ENCODE measurements at places on chromosomes 2 and 18.

DNA sequence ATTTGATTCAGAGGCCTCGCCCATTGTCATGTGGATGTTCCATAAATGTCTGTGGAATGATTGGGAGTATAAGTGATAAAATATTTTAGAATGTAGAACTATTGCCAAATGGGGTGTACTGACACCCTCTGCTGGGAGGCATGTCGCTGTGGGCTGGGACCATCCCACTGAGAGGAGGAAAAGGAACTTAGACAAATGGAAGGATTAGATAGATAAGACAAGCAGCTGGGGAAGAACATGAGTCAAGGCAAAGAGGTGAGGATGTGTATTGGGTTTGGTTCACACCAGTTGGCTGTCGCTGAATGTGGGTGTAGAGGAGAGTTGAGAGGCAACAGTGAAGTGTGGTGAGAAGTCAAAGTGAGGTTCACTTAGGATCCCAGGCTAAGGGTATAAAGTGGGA lies 4.0 kb downstream of the C2orf74 start:
- no peak for DNase-seq

DNA sequence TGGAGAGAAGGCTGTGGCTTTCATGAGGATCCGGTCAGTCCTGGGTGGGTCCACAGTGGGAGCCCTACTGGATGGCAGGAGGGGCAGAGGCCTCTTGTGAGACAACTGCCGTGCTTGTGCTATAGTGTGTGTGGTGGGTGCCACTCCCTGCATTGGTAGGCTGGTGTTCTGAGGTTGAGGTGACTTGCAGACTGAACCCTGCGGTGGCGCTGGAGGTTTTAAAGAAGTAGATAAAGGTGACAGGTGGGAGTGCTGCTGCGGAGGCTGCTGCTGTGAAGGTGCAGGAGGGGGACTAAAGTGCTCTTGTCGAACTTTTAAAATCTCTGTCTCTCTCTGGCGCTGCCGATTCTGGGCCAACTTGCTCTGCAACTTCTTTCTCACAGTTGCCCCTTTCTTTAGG lies 29.7 kb downstream of the INO80D start:
- no peak for DNase-seq

DNA sequence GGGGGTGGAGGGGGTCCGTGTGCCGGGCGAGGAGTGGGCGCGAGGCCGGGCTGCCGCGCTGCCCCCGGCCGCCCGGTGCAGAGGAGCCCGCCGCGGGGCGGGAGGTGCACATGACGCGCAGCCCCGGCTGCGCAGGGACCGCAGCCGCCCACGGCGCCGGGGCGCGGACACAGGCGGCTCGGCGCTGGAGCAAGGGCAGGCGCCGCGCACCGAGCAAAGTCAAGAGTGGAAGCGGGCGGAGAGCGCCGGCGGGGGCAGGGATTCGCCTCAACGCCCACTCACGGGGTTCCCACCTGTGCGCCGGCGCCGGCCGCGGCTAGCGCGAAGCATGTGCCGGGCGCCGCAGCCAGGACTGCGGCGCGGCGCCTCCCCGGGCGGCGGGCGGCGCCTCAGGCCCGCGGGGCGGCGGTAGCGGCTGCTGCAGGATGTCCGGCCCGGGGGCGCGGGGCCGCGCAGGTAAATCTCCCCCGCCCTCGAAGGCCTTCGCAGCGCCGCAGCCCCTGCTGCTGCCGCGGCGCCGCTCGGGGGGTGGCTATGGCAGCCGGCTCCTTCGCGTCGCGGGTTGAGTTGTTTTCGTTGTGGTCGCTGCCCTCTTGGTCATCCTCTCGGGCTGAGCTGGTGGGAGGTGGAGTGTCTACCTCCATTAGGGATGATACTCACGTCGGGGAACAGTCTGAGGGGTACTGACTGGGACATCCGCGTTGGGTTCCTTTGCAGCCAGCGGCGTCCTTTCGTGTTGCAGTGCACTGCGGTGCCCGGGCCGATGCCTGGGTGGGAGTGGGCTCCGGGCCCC lies 216.3 kb upstream of the DTNA start:
- peak; percentile 1 for DNase-seq

DNA sequence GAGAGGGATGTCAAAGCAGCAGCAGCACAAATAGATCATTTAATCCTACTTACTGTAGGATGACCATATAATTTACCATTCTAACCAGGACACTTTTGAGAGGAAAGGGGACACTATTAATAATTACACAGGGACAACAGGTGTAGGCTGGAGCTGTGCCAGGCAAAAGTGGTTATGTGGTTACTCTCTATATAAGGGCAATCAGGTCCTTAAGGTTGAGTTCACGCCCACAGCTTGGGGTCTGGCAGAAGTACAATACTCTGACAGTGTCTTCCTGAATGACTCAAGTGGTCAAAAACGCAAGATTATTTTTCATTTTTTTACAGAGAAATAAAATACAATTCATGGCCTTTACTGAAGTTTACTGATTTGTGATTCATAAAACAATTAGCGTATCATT lies 2.8 kb downstream of the PREPL start:
- peak; percentile 77 for DNase-seq

DNA sequence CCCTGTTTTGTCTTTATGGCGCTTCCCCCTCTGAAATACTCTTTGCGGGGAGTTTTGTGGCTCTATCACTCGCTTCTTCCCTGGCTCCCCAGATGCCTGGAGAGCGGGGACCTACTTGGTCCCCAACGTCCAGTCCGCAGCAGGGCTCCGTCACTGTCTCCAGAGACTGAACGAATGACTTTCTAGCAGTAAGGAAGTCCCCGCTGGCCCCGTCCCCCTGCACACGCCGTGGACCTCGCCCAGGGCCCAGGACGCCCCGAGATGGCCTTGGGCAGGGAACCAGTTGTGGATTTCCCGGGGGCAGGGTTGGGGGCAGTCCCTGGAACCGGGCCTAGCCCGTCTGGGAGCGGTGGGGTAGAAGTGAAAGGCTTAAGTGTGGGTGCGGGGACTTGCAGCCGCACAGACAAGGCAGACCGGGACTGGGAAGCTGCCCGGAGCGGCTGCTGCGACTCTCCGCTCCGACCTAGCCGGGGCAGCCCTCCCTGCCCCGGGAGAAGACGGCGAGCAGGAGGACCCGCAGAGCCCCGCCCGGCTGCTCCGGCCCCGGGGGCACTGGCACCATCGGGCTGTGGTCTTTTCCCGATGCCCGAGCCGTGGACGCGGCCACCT lies 821 bp upstream of the EPHA4 start:
- peak; percentile 34 for DNase-seq

DNA sequence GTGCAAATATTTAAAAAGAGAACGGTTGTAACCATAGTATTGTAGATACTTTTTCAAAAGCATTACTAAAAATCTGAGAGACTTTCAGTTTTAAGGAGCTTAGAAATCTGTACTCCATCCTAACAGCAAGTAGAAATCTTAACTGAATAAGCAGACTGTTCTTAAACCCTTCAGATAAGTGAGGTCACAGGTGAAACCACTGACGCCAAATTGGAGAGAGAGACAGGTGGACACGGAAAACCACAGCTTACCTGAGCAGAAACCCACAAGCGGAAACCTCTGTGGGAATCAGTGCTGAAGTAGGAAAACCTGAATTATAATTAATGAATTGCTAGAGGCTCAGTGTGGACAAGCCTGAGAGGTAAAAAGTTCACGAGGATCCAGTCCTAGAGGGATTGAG lies 959.4 kb upstream of the CELF4 start:
- no peak for DNase-seq

DNA sequence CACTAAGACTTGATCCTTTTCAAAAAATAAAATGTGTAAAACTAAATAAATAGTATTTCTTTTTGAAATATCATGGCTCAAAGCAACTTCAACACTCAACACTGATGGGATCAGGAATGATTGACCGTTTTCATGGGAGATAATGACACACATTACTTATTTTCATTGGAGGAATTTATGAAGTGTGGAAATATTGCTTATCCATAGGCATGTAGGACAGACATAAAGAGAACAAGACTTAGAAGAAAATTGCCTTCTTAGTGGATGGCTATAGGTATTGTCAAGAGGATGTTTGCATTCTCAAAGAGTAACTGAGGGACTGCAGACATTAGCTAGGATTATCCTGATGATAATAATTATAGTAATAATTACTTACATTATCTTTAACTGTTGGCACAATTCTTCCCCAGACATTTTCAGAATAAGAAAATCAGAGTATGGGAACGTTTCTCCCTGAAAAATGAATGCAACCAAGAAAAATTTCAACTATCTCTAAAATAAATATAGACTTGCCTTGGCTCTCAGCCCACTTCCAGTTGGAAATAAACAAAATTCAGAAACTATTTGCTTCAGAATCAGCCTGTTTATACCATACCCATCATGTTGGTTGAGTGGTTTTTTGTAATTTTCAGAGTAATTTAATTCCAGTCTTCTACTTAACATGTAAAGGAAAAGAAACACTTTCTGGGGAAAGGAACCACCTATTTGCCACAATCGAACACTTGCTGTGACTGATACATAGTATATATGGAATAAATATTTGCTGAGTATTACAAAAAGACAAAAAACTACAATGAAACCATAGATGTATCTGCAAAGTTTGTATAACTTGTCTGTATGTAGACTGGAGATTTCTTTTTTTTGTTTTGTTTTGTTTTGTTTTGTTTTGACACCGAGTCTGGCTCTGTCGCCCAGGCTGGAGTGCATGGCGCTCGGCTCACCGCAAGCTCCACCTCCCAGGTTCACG lies 165.7 kb downstream of the TMX3 start:
- peak; percentile 40 for DNase-seq

DNA sequence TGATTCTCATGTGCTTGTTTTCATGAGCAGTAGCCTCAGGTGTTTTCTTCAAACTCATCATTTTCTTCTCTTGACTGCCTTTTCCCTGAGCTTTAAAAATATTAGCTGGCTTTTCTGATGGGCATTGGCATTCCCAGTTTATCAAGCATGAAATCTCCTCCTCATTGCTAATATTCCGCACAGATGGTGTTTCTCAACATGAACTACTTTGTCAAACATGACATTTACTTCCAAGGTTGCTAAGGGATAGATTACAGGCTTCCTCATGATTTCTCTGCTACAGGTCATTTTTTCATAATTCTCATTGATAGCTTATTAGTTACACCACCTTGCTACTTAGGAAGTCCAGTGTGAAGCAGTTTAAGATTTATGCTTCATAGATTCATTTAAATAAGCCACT lies 1116.9 kb upstream of the CNTNAP5 start:
- no peak for DNase-seq

- no peak for DNase-seq
These were observed 371.9 kb downstream of the NBAS start for GRCh38 chr2:15189216-15189615.

- DNase-seq: no peak
These were observed 66.1 kb upstream of the GPC1 start for GRCh38 chr2:240369335-240369734.

GRCh38 chr2:23135481-23136100 lies 249.4 kb upstream of the KLHL29 start:
- no peak for DNase-seq

GRCh38 chr2:232874677-232875223 lies 4.7 kb downstream of the SNORC start:
- no peak for DNase-seq

GRCh38 chr2:36486521-36487044 lies 111.4 kb downstream of the FEZ2 start:
- DNase-seq: peak; percentile 88

DNA sequence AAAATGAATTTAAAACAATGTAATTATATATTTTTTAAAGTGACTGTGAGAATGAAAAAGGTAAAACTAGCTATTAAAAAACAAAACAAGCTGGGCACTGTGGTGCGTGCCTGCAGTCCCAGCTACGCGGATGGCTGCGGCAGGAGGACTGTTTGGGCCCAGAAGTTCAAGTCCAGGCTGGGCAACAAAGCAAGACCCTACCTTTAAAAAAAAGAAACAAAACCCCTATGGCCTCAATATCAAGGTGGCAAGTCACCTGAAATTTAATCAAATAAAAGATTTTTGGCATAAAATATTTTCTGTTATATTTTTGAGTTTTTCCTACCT lies 46.9 kb upstream of the STRN start:
- DNase-seq: no peak

Data from fibroblast of pulmonary artery (primary cell).